ENCODE measurements at places on chromosomes 3 and 15. TPM values are rescaled to one million over a fixed set of nuclear protein-coding genes. Genes with fewer than 3 reads are reported as not detected.

- peak; percentile 16 for DNase-seq
Measured at GRCh38 chr15:65512807-65513416, 4.6 kb downstream of the DPP8 start.

The COL8A1 gene
- 2.8 TPM for total RNA-seq

- DNase-seq, result no peak
Measured at GRCh38 chr3:72421126-72421525, 427.1 kb downstream of the SHQ1 start.

The VEPH1 gene
- total RNA-seq, result 7.8 TPM

DNA sequence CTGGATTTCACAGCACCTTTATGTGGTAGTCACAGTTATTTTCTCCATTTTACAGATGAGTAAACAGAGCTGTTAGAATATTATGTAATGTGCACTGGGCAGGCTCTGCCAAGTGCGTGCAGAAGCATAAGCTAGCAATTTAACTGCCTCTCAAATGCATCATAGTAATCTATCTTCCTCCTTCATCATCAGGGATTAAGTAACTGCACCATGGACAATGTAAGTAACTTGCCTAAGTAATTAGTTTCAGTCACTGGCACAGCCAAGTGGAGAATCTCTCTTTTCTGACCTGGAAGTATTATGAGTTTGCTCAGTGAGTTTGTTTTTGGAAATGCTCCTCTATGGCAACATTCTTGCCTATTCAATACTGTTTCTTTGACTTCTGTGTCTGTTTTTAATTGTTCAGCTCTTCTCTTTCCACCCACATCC, 260.5 kb downstream of the PTPRG start:
- DNase-seq, result no peak

GRCh38 chr3:54857343-54857742, 70.5 kb downstream of the LRTM1 start:
- DNase-seq, result no peak

The SNX22 gene
- total RNA-seq, result 0.34 TPM

- no peak for DNase-seq
Measured at GRCh38 chr3:81695302-81695701, 66.1 kb downstream of the GBE1 start.

The CISH gene
- 14.4 TPM for total RNA-seq

DNA sequence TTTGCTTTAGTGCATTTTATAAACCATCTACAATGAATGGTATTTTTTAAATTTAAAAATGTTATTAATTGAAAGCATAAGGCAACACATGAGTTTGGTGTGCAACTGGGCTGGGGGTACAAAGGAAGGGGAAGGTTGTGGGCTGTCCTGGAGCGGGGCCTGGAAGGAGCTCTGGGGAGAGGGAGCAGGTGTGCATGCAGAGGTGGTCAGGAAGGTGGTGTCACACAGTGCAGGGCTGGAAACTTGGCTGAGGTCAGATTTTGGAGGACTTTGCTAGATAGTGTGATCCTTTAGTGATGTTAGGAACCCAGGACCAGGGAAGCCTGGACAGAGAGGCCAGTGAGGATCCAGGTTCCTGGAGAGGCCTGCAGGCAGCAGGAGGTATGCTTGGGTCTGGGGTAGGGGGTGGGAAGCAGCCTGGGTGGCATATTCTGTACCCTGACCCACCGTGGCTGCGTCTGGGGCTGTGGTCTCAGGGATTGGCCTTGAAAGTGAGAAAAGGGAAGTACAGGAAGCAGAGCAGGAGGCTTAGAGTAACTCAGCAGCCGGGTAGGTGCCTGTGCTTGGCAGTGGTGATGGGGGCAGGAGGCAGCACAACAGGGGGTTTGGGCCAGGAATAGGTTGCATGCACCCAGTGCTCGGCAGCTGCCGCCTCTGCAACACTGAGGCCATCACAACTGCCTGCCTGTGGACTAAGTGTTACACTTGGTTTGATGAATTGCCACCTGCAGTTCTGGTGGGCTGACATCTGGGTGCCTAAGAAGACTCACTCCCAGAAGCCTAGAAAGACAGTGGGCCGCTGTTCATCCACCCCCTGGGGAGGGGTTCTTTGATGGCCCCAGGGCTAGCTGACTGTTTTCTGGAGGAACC, 33.0 kb downstream of the KY start:
- DNase-seq, result no peak

The MUC4 gene
- total RNA-seq, result 356 TPM

DNA sequence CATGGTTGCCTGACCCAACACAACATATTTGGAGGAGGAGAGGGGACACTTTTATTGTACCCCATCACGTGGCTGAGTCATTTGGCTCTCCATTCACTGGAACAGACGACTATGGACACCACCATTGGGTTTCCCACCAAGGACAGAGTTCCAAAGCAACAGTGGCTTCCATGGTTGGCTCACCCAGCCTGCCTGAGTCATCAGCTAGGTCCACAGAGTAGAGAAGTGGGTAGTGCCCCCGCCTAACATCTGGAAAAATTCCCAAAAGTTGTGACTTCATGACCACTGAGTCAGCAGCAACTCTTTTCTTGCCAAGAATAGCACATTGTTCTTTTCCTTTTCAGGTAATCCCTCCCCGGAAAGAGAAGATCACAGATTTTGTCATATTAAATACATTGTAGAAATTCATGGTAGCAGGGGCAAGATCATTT, 3.0 kb upstream of the PPP1R2 start:
- no peak for DNase-seq

- no peak for DNase-seq
Measured at GRCh38 chr3:16224325-16224724, 40.4 kb downstream of the DPH3 start.

- no peak for DNase-seq
Measured at GRCh38 chr15:91075739-91076138, 24.3 kb upstream of the SV2B start.

- no peak for DNase-seq
Measured at GRCh38 chr15:52317688-52318087, 22.1 kb upstream of the MYO5C start.

GRCh38 chr15:91857772-91858171, 4.3 kb downstream of the SLCO3A1 start:
- no peak for DNase-seq

DNA sequence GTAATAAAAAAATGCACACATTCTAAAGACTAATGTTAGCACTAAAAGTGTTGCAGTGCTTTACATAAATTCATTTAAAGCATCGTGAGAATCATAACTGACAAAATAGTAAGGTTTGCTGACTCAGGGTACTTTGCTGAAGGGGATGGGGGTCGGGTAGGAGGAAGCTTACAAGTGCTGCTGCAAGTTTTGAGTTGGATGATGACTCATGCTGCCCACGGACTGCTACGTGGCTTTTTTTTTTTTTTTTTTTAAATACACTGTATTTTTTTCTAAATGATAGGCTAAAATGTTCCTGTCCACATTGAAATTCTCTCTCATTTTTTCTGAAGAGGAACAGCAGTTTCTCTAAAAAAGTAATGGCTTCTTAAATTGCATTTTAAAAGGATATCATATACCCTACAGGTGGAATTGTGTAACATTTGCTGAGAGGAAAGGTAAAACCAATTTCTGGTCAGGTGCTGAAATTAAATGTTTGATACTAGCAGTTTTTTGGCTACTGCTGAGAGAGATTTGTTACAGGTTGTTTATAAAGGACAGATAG, 2.2 kb downstream of the MAPK6 start:
- DNase-seq, result peak; percentile 65

DNA sequence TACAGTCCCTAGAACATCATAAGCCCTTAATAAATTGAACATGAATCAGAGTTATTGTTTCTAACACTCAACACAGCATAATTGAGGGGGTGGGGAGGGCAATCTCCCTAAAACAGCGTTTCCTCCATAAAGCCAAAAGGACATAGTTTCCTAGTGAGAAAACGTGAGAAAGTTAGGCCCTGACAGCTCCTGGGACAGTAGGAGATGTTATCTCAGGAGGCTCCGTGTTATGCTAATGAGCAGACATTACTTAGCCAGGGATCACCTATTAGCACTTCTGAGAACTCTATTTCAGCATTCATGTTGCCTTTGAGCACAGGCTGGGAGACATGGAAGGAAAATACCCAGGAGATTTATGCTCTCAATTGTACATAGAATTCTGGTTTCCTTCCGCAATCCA, 229.1 kb upstream of the ADAMTS9 start:
- DNase-seq, result no peak

- DNase-seq, result no peak
Measured at GRCh38 chr3:42756681-42757213, 16.3 kb downstream of the CCDC13 start.

GRCh38 chr3:161821591-161821990, 325.0 kb downstream of the OTOL1 start:
- no peak for DNase-seq

The MOBP gene
- total RNA-seq, result 0.27 TPM

The AAGAB gene
- 53.2 TPM for total RNA-seq

GRCh38 chr3:50230794-50231125, 5.2 kb upstream of the GNAI2 start:
- no peak for DNase-seq

- no peak for DNase-seq
Measured at GRCh38 chr3:179410331-179410730, 40.9 kb downstream of the GNB4 start.

The VIPR1 gene
- total RNA-seq, result 137 TPM

The DAZL gene
- total RNA-seq, result not detected

Measured in left colon (tissue), 2 donors.